CD4-positive, alpha-beta T cell treated with Interleukin-17A for 1 hour (primary cell): ENCODE measurements at places on chromosomes 5 and 9.

- DNase-seq = no peak
Measured at GRCh38 chr9:14314424-14314928, 535 bp upstream of the NFIB start.

DNA sequence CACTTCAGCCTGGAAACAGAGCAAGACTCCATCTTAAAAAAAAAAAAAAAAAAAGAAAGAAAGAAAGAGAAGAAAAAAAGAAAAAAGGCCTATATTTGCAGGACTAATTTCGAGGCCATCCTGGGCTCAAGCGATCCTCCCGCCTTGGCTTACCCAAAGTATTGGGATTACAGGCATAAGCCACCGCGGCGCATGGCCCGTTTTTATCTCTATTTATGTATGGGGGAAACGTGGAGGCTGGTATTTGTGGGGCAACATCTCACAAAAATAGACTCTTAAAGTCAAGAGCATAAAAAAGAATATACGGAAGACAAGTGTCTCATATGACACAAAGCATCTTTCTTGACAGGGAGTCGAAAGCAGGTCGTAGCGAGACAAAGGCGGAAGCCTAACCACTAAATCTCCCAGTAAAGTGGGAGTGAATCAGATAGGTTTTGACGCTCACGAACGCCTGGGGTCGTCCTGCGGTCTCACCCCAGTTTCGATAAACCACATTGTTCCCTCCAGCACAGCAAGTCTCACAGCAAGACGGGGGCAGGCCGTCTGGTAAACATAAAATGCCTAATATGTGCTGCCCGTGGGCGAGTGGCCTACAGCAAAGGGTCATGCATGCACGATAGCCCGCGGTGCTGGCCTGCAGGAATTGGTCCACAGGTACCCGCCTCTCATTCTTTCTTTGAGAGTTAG is 1.8 kb upstream of the TRIM41 start:
- DNase-seq = peak; percentile 79

GRCh38 chr5:155056644-155057269 is 43.2 kb downstream of the KIF4B start:
- no peak for DNase-seq

- DNase-seq = no peak
Measured at GRCh38 chr5:33531824-33532223, 91.1 kb downstream of the TARS1 start.

GRCh38 chr9:16825971-16826625 is 44.4 kb downstream of the BNC2 start:
- DNase-seq = no peak

DNA sequence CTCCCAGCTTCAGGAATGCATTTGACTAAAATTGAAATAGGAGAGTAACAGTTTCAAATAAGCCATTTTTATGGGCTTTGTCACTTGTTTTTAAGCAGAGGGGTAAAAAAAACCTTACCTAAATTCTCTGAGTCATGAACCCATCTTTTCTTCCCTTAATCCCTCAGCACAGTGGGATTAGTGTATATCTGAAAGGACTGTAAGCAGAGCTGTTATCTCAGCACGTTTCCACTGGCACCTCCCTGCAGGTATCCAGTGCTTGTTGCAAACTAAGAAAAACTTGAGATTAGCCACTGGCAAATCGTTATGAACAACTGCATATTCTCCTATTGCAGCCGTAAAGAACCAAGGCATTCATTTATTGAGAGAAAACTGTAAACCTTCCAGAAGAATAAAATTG is 872.7 kb downstream of the EFNA5 start:
- DNase-seq = no peak

GRCh38 chr9:97562542-97562941 is 61.1 kb downstream of the TMOD1 start:
- DNase-seq = no peak

- no peak for DNase-seq
Measured at GRCh38 chr5:14439087-14439871, 142.3 kb upstream of the OTULINL start.

GRCh38 chr5:126124706-126125345 is 298.4 kb upstream of the GRAMD2B start:
- no peak for DNase-seq

- no peak for DNase-seq
Measured at GRCh38 chr5:87210743-87211142, 56.9 kb upstream of the RASA1 start.

GRCh38 chr9:137382444-137383080 is 40.4 kb downstream of the EXD3 start:
- DNase-seq = no peak

DNA sequence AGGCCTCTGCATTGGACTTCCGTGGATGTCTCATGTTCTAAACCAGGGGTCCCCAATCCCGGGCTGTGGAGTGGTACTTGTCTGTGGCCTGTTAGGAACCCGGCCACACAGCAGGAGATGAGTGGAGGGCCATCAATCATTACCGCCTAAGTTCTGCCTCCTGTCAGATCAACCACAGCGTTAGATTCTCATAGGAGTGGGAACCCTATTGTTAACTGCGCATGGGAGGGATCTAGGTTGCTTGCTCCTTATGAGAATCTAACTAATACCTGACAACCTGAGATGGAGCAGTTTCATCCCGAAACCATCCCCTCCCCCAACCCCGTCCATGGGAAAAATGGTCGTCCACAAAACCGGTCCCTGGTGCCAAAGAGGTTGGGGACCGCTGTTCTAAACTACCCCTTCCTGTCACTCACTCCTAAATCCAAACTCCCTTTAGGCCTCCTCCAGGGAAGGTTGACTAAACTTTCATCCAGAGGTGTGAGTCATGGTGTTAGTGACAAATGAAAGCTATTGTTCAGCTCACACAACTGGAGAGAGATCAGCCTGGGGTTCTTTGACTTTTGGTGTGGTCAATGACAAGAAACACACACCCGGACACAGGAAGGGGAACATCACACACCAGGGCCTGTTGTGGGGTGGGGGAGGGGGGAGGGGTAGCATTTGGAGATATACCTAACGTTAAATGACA is 9.5 kb downstream of the KCNV2 start:
- DNase-seq = no peak

GRCh38 chr9:18543406-18544192 is 69.6 kb downstream of the ADAMTSL1 start:
- DNase-seq = no peak

GRCh38 chr5:13975246-13975645 is 30.8 kb upstream of the DNAH5 start:
- no peak for DNase-seq

DNA sequence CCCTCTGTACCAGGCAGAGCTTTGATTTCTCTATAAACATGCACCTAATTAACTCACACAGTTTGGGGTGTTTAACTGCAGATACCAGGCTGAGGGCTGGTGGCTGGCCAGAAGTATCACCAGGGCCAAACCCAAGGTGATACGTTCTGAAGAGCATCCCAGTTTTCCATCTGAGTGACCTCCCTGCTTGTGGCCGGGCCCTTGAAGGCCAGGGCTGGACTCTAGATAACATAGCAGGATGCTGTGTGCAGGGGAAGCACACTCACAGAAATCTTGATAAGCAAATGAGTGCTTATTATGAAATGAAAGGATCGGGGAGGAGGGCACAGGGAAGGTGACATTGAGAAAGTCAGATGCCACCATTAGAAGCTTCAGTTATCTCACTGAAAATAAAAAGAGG is 582.4 kb downstream of the BRINP1 start:
- no peak for DNase-seq

DNA sequence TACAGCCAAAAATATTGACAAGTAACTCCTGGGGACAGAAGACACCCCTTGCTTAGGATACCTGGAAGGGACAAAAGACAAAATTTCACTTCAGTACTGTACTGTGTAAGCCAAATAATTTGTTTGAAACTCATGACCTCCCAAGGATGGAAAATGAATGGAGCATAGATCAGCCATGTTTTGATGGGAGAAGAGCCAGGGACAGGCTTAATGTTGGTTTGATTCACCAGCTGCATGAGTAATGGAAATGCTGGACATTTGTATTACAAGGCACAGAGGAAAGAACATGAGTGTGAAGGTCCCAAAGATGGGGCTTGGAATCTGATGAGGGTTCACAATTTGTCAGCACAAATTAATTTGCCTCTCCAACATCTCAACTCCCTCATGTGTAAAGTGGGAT is 122.8 kb downstream of the ENC1 start:
- DNase-seq = no peak

- no peak for DNase-seq
Measured at GRCh38 chr9:108727580-108728111, 128.1 kb downstream of the ACTL7B start.

GRCh38 chr9:136690806-136691261 is 3.6 kb upstream of the AGPAT2 start:
- DNase-seq = no peak

- DNase-seq = peak; percentile 10
Measured at GRCh38 chr5:174935854-174936474, 211.6 kb downstream of the MSX2 start.

GRCh38 chr5:153617190-153617589 is 126.7 kb downstream of the GRIA1 start:
- DNase-seq = no peak
